ENCODE measurements at places on chromosomes 7 and 10.

DNA sequence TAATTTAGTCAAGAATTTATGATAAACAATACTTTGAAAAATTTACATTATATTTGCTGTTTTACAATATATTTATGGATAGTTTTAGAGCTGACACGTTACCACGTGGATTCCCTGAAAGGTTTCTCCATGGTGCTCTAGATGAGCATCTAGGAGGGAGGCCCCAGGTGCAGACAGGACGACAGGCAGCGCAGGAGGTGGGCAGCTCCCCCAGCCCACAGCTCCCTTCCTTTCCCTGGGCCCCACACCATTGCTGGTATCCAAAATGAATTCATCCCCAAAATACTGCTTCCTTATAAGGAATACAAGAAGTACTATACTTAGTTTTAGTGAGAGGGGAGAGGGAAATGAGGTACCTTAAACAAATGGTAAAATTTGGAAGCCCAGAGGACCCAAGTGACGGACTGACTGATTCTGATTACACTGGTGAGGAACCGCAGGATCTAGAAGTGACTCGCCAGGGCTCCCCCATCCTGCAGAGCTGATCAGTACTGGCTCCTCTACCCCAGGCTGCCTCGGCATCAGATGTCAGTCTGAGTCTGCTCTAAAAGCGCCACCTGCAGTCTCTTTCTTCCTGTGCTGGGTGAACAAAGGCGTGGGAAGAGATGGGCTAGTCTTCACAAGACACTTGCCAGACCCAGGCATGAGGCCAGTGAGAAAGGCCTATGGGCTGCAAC is 89.2 kb downstream of the DLG5 start:
- DNase-seq, result peak; percentile 68

GRCh38 chr10:3808689-3809199 is 23.7 kb upstream of the KLF6 start:
- no peak for DNase-seq

- DNase-seq, result no peak
These were observed 6.3 kb upstream of the ASB10 start for GRCh38 chr7:151193203-151193978.

GRCh38 chr10:10626734-10627133 is 390.9 kb upstream of the CELF2 start:
- no peak for DNase-seq

- no peak for DNase-seq
These were observed 29.3 kb downstream of the AFAP1L2 start for GRCh38 chr10:114375047-114375446.

- DNase-seq, result peak; percentile 23
These were observed 3.1 kb downstream of the KLLN start for GRCh38 chr10:87860156-87860795.

DNA sequence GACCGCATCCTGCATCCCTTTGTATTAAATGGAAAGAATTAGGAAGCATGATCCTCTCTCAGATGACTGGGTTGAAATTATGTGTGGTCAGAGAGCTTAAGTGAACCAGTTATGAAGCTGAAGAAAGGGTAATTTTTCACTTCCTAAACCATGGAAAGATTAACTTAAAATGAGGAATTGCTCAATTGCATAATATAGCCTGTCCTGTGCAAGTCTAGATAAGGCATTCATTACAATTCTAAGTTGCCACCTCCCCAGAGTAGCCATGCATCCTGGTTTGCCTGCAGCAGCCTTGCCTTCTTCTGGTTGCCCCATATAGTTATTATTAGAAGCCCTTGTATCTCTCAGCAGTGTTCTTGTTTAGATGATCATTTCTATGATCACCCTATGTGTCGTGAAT is 45.3 kb downstream of the STARD3NL start:
- no peak for DNase-seq

DNA sequence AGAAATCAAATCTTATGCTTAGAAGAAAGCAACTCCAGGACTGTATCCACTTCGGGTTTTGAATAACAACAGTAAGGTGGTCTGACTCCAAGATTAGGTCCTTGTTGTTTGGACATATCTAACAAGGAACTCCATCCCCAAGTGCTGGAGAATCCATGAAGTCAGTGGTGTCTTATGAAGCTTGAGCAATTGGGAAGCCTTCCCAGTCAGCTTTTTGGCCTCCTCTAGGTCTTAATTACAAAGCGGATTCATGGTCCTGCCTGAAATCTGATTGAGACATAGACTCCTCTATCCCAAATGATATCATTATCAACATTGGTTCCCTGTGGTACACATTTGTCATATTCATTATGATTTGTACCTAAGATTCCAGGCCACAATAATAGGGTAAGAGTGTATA is 642.6 kb downstream of the AUTS2 start:
- no peak for DNase-seq

DNA sequence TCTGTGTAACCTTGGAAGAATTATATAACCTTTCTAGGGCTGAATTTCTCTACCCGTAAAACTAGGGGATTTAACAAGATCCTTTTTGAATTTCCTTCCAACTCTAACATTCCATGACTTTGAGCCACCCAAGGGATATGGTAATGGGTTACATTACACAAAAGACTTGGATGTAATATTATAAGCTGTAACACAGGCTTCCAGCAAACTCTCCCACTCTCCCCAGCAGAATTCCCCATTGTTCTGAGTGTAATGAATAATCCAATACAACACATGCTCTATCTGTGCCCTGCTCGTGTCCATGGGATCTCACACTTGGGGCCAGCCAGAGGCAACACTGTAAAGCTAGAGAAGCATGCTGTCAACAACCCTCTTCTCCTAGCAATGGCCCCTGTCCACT is 790.6 kb upstream of the AUTS2 start:
- no peak for DNase-seq
